ENCODE measurements at places on chromosomes 6 and 20. TPM values are rescaled to one million over a fixed set of nuclear protein-coding genes. Genes with fewer than 3 reads are reported as not detected.

Gene MDFI
- total RNA-seq: 5.1 TPM

Gene ENPP5
- total RNA-seq: 2.7 TPM

Gene TRAPPC3L
- total RNA-seq: not detected

Gene HLA-A
- total RNA-seq: 870 TPM

Gene SLC17A1
- total RNA-seq: not detected

Gene CYB5R4
- 16.2 TPM for total RNA-seq

Gene OVOL2
- total RNA-seq: not detected

DNA sequence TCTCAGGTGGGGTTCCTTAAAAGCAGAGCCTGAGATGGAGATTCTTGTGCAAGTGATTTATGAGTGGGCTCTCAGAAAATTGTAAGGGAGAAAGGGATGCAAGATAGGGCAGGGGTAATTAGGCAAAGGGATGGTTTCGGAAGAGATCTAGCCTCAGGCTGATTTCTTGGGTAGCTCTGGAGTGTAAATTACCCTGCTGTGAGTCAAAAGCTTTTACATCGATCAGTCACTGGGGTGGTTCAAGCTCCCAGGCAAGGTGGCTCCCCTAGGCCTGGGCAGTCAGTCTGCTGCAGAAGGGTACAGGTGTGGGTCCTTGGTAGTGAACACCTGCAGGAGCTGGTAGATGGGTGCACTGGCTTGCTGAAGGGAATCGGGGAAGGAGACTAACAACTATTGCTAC, 11.1 kb upstream of the PM20D2 start:
- no peak for DNase-seq

DNA sequence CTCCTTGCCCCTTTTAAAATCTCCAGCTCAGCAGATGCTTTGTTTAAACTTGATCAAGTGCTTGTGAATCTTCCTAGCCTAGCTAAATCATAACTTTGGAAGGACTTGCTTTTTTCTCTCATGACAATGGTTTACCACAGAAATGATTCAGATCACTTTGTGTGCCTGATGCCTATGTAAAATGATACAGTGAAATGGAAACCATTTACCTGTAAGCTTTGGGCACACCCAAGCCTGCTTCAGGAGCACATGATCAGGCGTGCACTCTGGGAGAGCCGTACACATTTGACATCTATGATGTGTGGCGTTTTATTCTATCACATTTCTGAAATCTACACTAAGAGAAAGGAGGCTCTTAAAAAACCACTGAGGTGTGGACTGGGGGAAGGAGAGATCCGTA, 41.1 kb downstream of the PTPN1 start:
- DNase-seq: no peak

DNA sequence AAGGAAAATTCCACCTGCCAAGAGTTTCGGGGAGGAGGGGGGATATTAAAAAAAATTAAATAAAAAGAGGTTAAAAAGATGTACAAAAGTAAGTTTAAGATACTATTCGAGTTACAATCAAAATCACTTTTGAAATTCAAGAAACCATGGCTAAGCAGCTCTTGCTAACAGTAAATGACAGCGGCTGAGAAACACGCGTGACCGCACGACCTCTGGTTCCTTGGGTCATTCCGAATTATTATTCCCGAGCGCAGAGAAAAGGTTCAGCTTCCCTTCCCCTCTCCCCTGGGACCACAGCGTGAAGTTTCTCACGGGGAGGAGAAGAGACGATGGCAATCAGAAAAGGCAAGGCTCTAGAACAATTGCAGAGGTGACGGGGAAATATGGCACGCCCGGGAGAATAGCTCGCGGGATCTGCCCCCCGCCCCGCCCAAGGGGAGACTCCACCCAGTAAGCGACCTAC, 496 bp downstream of the TMEM242 start:
- DNase-seq: peak; percentile 58

- no peak for DNase-seq
Observed at GRCh38 chr20:4896971-4897497, 104.3 kb downstream of the SLC23A2 start.

- no peak for DNase-seq
Observed at GRCh38 chr20:62219101-62219991, 732 bp downstream of the HRH3 start.

GRCh38 chr6:41790045-41790444, 2.6 kb downstream of the TOMM6 start:
- no peak for DNase-seq

GRCh38 chr6:53717566-53717965, 52.0 kb upstream of the KLHL31 start:
- DNase-seq: no peak

All from thoracic aorta (tissue), 2 donors.